Germinal center (tissue), 1 donor: ENCODE measurements at places on chromosomes 6 and 20.

GRCh38 chr6:125818772-125819260, 28.1 kb downstream of the NCOA7 start:
- no peak for DNase-seq

- no peak for DNase-seq
These were observed 10.6 kb upstream of the SAMD3 start for GRCh38 chr6:130233330-130233729.

DNA sequence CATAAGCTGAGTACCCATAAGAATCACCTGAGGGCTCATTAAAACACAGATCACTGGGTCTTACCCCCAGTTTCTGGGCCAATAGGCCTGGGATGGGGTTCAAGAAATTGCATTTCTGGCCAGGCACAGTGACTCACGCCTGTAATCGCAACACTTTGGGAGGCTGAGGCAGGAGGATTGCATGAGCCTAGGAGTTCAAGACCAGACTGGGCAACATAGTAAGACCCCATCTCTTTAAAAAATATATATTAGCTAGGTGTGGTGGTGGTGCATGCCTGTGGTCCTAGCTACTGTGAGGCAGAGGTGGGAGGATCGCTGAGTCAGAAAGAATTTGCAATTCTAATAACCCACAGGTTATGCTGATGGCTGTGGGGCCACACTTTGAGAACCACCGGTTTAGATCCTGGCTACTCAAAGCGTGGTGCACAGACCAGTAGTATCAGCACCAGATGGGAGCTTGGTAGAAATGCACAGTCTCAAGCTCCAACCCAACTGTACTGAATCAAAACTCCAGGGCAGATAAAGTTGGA, 2.0 kb downstream of the CCM2L start:
- no peak for DNase-seq

- DNase-seq, result no peak
These were observed 27.3 kb upstream of the SPDEF start for GRCh38 chr6:34583461-34583860.

DNA sequence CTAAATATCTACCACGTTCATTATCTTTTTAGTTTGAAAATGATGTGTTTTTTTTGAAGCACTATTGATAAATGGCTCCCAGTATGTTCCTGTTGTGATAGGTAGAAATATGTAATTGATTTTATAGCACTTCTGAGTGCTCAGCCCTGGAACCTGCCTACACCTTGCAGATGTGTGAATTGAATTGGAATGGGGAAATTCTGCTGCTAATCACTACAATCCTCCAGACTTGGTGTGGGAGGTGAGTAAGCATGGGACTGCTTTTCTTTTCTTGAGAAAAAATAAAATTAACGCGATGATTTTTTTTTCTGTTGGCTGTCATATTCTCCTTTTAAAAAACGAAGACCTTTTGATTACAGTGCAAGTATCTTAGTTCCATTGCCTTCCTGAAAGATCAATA, 37.1 kb upstream of the MLIP start:
- DNase-seq, result no peak

GRCh38 chr6:161242113-161242512, 31.7 kb downstream of the AGPAT4 start:
- no peak for DNase-seq

DNA sequence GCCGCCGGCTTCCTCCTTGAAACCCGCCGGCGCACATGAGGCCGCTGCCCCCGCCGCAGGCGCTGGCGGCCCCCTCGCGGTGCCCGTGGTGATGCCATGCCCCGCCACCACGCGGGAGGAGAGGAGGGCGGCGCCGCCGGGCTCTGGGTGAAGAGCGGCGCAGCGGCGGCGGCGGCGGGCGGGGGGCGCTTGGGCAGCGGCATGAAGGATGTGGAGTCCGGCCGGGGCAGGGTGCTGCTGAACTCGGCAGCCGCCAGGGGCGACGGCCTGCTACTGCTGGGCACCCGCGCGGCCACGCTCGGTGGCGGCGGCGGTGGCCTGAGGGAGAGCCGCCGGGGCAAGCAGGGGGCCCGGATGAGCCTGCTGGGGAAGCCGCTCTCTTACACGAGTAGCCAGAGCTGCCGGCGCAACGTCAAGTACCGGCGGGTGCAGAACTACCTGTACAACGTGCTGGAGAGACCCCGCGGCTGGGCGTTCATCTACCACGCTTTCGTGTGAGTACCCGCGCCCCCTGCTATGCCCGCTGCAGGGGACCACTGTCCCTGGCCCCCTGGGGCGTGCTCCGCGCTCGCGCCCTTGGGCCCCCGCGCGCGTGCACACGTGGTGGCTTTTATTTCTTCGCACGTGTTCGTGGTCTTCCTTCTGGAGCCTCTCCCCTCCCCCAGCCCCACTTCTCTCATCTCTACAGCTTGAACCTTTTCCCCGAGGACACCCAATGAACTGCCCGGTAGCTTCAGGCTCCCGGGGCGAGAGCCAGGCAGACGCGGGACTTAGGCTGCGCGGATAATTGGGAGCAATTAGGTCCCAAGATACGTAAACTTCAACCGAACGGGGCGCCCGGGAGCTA, 453 bp downstream of the KCNQ5 start:
- DNase-seq, result peak; percentile 80

DNA sequence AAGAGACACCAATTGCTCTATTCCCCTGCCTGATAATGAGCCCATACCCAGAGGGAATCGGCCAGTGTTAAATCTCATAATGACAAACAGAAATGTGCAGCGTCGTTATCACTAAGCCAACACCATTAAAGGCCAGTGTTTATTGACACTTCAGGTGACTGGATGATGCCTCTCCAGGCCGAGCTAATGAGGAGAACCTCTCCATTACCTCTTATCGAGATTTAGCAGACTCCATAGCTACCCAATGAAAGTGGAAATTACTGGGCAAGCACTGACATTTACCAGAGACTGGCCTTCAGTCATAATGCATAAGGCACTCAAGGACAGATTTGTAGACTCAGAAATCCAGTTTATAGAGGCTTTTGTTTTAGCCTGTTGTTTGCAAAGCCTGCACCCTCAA, 669.5 kb downstream of the MAFB start:
- no peak for DNase-seq

DNA sequence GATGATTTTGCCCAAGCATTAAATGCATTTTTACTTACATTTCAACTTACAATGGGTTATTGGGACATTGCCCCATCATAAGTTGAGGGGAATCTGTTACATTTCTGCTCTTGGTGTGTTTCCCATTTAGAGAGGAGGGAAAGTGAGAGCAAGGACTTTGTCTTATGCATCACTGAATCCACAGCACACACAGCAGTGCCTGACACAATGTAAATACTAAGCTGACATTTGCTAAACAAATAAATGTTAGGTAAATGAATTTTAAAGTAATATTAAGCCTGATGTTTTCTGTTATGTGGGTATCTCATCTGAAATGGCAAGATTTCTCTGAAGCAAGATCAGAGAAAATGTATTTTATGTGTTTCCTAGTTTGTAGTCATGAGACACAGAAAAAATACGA, 143.6 kb upstream of the STXBP5 start:
- DNase-seq, result no peak

DNA sequence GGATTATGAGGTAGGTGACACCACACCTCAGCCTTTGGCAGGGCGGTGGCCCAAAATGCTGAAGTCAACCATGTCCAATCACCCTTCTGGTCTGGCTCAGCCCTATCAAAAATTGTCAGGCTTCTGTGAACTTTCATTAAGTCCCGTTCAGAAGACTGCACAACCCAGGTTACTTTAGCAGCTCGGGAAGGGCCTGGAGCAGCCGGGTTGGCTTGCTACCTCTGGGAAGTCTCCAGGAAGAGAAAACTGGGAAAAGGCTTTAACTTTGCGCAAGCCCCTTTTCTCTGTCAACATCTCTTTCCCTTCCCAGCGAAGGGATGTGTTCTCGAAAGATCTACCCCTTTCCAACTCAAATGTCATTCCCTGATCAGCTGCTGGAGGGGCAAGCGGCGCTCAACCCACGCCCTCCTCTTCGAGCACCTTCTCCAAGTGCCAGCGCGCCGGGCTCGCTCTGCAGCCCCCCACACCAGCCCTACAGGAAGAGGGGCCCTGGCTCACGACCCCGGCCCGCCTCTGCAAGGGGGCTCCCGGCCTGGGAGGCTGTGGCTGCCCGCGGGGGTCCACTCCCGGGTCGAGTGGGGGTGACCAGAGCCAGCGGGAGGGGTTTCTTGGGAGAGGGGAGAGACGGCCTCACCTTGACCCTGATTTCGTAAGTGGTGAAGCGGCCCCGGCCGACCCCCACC, 573 bp downstream of the SNX3 start:
- DNase-seq, result peak; percentile 66

DNA sequence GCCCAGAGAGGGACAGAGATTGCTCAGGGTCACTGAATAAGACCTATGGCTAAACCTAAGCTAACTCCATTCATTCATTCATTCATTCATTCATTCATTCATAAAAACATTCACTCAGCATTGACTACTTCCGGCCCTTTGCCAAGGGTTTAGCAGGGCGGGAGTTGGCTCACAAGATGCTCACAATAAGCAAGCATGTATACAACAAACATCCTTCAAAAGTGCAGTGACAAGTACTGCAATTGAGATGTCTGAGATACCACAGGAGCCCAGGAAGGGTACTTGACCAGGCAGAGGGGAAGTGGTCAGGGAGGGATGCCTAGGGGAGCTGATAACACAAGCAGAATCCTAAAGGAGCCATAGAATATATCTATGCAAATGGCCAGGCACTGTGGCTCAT, 18.2 kb upstream of the KIAA1755 start:
- no peak for DNase-seq

- peak; percentile 21 for DNase-seq
These were observed 57.3 kb upstream of the TRAF3IP2 start for GRCh38 chr6:111662794-111663593.

DNA sequence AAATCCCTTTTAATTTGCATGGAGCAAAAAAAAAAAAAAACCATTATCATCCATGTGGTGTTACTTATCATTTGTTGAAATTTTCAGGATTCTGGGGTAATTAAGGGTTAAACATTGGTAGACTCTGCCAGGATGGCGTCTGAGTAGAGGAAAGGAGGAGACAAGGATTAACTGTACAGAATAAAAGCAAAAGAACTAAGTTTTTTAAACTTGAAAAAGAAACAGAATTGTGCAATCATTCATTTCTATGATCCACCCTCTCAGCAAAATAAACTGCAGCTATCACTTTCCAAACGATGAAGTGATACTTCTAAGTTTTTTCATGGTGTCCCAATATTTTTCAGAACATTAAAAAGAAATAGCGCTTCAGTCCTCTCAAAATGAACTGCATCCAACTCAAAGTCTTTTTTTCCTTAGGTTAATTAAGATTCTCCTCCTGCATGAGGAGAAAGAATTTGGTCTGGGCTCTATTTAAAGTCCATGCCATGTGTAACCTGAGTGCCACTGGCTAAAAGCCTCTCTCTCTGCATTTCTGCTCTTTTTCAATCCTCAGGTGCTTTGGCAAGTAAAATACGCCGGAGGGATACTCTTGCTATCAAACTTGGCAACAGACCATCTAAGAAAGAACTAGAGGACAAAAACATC, 69.5 kb upstream of the LTV1 start:
- no peak for DNase-seq
